Renal cortex interstitium (tissue), 15 donors: ENCODE measurements at places on chromosomes 2 and 18.

GRCh38 chr2:218020281-218020680 is 17.5 kb upstream of the TNS1 start:
- no peak for DNase-seq

- DNase-seq, result no peak
Observed at GRCh38 chr2:201126308-201127151, 10.6 kb downstream of the CFLAR start.

DNA sequence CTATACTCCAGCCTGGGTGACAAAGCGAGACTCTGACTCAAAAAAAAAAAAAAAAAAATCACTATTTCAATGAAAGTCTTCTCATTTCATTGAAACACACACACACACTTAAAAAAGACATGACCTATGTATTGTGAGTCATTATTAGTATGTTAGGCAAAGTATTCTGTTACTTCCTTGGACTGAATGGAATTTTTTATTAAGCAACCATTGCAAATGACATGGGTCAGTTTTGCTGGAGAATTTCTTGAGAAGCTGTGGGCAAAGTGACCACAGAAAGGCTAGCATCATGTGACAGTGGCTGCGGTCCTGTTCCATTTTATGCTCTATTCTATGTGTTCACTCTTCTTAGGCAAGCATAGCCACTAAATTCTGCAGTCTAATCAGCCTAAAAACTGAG is 695.7 kb downstream of the TDRD15 start:
- DNase-seq, result no peak

GRCh38 chr2:43408407-43409160 is 182.2 kb upstream of the ZFP36L2 start:
- DNase-seq, result no peak

DNA sequence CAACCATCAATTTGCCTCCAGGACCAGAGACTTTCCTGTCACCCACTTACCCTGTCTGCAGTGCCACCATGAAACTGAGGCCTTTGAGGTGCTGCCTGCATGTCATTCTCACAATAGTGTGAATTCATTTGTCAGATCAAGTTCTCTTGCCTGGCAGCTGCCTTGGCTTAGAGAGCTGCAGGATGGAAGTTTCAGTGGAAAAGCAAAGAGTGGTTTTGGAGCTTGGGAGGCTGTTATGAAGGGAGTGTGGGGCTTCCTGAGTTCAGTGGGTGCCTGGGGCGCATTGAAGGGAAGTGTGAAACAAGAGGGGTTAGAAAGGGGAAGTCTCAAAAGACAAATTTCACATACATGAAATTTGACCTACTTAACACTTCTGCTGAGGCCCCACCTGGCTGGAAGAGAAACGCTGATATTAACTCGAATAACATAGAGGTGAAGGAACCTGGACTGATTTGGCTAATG is 7.9 kb upstream of the LBH start:
- no peak for DNase-seq

DNA sequence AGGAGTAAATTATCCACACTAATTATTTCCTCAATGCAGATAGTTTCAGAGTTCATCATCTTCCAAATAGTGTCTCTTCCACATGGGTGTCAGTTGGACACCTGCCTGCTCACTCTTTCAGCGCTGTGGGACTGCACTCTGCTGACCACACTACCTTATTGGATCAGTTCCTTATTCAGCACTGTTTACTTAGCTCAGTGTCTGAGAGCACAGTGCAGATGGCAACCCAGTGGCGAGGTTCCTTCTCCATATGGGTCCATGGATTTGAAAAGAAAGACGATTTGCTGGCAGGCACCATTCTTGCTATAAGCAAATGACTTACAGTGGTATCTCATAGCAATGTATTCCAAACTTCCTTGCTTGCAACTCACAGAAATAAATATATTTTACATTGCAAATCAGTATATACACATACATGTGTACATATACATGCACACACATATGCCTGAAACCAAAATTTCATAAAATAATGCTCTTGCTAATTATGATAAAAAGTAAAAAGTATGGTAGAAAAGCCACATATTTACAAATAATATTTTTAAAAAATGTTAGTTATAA is 354.8 kb downstream of the INSIG2 start:
- no peak for DNase-seq

DNA sequence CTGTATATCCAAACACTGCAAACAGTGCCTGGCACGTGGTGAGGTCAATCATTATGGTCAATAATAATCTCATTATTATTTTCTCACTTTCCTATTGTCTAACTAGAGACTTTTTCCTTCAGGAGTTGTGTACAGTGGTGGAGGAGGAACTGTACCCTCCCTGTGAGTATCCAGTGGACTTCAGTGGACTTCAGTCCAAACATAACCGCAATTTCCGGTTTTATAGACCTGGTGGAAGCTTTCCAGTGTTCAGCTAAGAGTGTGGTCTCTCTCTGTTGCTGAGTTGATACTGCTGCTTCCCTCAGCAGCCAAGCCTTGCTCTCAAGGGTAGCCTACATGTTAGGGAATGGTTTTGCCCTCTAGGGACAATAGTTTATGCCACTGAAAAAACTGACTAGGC is 447.1 kb downstream of the TMEM182 start:
- no peak for DNase-seq

DNA sequence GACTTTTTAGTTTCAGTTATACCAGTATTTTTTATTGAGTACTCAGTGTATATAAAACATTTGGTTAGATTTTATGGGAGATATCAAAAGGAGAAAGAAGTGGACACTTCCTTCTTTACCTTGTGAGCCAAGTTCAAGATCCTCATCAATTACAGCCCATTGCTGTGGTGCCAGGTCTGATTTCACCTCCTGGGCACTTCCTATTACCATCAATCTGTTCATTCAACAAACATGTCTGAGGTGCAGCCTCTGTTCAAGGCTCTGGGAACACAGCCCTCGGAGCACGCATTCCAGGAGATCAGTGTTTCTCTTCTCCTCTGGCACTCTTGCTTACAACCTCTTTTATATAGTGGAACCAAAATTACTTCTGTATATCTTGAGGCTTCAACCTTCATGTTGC is 171.4 kb upstream of the ALPP start:
- no peak for DNase-seq

DNA sequence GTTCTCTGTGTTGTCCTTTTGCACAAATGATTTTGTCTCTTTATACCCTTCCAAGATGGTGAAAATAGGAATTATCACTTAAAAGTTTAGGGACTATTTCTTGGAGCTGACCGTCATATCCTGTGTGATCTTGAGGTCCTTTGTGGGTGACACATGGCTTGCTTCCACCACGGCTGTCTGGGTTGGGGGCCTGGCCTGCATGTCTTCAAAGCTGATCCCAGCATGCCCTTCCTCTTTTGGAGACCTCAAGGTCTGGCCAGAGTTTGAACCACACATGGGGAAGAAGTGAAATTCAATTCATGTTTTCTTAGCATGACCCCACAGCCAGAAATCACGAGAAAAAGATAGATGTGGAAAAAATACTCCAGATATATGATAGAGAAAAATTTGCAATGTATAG is 14.0 kb downstream of the SFTPB start:
- no peak for DNase-seq

DNA sequence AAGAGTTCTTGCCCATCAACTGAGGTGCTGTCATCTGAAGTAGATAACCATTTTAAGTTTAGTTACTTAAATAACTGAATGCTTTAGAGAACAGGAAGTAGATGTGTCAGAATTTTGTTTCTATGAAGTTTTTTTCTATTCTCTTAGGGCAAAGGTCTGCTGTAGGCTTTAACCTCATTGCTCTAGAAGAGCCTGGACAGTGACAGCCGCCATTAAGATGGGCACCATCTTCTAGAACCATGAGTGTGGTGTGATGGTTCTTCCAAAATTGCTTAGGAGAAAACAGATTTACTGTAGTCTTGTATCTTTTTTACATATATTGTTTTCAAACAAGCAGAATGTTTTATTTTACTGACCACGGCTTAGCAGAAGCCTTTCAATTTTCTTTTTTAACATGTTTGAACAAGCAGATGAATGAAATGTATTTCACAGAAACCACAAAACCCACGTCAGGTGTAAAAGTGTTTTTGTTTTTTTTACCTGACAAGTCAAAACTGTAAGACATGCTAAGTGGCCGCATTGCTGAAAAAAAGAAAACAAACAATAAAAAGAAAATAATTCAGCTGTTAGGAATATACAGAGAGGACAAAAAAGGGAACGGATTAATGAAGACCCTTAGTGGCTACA is 77.9 kb downstream of the PRELID3A start:
- DNase-seq, result no peak

DNA sequence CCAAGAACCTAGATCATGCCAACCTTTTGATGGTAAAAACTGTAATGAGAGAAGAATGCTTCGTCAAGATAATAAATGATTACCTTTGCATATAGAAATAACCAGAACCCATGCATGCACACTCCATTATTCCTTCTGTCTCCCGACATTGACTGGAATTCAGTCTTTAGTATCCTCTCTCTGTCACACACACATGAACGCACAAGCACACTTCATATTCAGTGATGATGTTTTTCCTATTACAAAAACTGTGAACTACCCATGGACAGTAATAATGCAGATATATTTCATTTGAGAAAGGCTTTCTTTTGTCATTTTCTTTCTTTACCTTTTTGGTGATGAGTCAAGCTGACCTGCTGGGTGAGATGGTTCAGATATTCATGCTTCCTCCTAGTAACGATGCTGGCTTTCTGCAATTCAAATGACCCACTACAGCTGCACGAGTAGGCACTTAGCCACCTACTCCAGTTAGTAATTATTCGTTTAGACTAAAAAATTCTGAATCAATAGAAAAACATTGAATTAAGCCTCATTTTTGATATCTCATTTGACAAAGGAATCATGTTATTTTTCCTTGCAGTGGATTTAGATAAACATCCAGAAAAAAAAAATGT is 382.2 kb downstream of the TGIF1 start:
- no peak for DNase-seq

- no peak for DNase-seq
Observed at GRCh38 chr2:117127680-117128079, 686.8 kb upstream of the DDX18 start.

- no peak for DNase-seq
Observed at GRCh38 chr2:240642806-240643092, 17.5 kb downstream of the GPR35 start.
